ENCODE measurements at places on chromosomes 12 and 14. TPM values are rescaled to one million over a fixed set of nuclear protein-coding genes. Genes with fewer than 3 reads are reported as not detected.

Gene B4GALNT3
- 0.34 TPM for polyA plus RNA-seq

Gene CRACR2A
- polyA plus RNA-seq = 0.12 TPM

Gene KRT77
- polyA plus RNA-seq = not detected

Gene FAM186B
- polyA plus RNA-seq = 0.16 TPM

DNA sequence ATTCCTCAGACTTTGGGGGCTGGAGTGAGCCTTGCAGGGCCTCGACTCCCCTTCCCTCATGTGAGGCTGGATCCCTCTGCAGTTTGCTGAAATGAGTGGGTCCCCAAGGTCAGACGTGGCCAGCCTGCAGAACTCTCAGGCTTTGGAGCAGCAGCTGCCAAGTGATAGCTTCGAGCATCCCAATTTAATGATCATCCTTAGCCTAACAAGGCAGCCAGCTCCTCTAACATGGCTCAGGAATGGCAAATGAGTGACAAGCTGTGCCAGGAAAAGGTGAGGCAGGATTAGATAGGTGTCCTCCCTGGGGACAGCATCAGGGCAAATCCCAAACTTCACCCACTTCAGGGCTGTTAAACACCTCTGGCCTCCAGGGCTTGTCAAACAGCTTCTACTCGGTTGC is 130.7 kb upstream of the PWP1 start:
- DNase-seq = no peak

- DNase-seq = peak; percentile 83
Observed at GRCh38 chr12:124655698-124656516, 88.5 kb upstream of the NCOR2 start.

GRCh38 chr14:20418501-20418909 is 5.2 kb upstream of the TEP1 start:
- DNase-seq = no peak

DNA sequence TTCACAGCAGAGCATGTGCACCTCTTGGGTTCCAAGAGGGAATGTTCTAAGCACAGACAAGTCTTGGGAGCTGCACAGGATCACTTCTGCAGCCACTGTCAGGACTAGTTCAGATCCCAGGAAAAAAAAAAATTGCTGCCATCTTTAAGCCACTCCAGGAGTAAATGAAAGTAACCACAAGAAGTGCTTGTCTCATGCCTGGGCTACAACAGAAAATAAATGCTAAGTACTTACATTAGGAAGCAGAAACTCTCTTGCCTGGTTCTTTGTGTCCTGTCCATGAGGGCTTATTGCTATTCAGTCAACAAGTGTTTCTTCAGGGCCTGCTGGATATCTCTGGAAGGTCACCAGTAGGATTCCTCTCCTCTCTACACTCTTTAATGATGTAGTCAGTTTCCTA is 176.1 kb downstream of the KTN1 start:
- DNase-seq = no peak

DNA sequence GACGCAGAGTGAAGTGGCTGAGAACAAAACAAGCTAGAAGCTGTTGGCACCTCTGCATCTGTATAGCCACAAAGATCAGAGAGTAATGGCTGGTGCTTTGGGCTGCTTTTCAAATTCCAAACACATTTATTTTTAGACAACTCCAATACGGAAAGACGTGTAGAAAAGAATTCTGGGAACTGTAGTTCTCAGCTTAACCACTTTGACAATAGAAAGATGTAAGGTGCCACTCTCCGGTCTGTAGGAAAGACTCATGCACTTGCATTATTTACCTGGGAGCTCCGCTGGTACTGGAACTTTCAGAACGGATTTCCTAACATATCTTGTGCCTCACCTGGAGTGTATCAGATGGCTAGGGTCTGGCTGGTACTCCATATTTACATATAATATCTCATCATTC is 1.8 kb upstream of the OR4K2 start:
- no peak for DNase-seq

DNA sequence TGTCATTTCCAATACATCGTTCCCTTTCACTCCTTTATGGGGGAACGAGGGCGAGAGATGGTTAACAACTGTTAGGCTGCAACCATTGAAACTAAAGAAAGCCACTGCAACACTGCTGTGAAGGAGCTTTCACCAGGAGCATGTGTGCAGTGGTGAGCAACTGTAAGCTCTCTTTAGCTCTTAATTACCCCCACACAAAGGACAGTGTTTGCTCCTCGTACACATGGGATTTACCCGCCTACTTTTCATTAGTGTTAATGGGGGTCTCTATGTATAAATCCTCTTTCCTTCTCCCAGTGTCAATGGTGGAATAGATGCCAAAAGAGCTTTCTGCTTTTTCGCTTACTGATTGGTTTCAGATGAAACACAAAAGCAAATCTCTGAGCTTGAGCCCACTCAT is 343.1 kb downstream of the FLRT2 start:
- no peak for DNase-seq

DNA sequence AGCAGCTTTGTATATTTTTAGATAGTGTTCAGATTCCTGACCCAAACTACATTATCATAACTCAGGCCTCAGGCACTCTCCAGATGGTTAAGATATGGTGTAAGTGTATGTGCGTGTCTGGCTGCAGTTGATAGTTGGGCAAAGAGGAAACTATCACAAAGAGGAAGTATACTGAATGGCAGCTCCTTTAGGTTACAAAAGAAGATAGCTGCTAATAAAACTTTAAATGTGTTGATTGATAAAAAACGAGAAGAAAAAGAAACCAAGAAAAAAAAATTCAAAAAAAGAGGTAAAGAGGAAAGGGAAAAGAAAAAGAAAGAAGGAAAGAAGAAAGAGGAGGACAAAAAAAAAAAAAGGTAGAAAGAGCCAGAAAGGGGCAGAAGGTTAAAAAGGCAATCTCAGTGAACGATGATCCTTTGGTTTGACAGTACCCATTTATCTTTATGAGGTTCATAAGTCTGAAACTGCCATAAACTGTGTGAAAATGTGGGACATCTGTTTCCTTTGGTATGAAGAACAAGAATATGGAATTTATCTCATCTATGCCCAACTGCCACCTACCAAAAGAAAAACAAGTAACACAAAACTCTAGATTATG is 42.2 kb downstream of the TAOK3 start:
- DNase-seq = peak; percentile 63

DNA sequence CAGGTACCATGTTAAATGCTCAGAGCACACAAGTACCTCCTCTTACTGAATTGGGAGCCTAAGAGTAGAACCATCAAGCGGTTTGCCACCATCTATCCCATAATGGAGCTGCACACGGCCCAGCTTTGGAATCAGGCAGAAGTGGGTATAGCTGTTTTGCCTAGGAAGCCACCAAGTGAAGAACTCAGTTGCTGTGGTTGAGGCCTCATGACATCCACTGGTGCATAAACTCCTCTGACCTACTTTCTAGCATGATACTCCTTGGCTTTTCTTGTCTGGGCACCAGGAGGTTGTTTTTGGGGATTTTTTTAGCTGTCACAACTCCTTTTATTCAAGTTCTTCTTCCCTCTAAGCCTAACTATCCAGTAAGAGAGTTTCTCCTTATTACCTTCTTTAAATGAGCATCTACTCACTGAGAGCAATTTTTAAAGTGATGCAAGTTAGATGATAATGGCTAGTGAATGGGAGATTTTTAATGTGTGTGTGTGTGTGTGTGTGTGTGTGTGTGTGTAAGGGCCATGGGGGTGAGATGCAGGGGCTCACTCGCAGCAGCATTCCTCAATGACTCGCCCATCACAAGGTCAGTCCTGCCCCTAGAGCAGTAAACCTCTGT is 20.9 kb upstream of the KRAS start:
- DNase-seq = no peak

GRCh38 chr12:72053604-72054003 is 115.0 kb downstream of the TPH2 start:
- DNase-seq = no peak

- DNase-seq = no peak
Observed at GRCh38 chr14:53850714-53851296, 105.8 kb downstream of the BMP4 start.

GRCh38 chr12:92786045-92786444 is 83.3 kb downstream of the PLEKHG7 start:
- no peak for DNase-seq

DNA sequence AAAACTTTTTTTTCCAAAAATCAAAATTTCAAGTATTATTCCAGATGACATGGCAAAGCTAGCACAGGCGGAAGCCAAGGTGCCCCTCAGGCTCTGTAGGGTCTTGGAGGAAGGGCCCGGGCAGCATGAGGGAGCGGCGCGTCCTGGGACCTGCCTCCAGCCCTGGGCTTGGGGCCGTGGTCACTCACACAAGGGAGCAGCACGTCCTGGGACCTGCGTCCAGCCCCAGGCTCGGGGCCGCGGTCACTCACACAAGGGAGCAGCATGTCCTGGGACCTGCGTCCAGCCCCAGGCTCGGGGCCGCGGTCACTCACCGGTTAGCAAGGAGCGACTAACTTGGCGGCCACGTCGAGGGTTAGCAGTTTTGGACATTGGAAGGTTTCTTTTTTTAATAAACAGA is 11.9 kb upstream of the GOLGA3 start:
- DNase-seq = no peak

DNA sequence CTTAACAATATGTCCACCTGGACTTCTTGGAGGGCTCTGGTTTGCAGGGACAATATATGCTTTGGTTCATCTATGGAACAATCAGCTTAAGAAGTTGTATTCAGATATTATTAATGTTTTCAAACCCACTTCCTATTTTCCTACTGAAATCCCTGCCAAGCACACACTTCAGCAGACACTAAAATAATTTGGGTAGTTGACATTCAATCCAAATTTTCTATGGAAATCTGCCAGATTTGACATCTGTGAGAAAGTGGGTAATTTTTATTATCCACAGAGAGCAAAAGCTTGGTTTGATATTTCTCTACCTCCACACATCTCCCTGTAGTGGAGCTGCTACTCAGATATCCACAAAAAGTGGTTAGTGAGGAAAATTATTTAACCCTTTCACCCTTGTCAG is 378.8 kb upstream of the SOX5 start:
- no peak for DNase-seq

- no peak for DNase-seq
Observed at GRCh38 chr12:50162230-50162629, 4.9 kb downstream of the CERS5 start.

- DNase-seq = no peak
Observed at GRCh38 chr12:109258607-109259544, 50.2 kb downstream of the FOXN4 start.

DNA sequence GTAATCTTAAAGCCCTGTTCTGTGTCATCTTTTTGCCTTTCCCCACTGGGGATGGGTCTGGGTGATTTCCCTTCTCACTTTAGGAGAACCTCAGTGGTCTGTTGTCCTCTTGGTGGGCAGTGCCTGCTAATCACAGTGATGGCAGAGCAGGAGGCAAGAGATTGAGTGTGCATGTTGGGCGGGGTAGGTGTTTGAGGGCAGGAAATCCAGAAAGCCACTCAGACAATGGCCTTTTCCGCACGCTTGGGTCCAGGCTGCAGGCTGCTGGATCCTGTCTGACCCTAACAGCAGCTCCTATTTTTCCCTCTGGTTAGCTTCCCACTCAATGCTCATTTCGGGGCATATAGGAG is 13.7 kb upstream of the ITGA5 start:
- no peak for DNase-seq

- no peak for DNase-seq
Observed at GRCh38 chr12:96495841-96496545, 6.6 kb downstream of the CFAP54 start.

DNA sequence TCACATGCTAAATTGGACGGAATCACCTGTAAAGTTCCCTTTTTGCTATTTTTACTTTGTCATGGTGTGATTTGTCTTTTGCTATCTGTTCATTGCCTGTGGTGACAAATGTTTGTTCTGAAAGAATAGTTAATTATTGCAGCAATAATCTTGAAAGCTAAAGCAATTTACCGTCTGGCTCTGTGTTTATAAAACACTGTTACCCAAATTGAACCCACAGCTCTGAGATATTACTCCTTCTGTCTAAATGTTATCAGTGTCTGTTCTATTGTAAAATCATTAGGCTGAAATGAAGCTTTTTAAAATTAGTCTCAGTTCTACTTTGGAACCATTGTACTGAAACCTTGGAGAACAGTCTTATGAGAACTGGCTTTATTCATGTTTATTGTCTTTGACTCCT is 42.5 kb downstream of the TMX1 start:
- DNase-seq = no peak

DNA sequence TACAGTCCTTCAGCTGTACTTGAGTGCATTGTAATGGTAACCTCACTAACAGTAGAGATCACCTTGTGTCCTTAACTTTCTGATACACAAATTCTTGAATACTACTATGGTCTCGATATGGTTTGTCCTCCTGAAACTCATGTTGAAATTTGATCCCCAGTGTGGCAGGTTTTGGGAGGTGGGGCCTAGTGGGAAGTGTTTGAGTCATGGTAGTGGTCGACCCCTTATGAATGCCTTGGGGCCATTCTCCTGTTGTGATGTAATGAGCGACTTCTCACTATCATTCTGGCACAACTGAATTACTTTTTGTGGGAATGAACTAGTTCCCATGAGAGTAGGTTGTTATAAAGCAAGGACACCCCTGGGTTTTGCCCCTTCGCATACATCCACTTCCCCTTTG is 52.3 kb downstream of the IPO8 start:
- no peak for DNase-seq

- DNase-seq = no peak
Observed at GRCh38 chr12:113270709-113271009, 49.4 kb downstream of the TPCN1 start.

GRCh38 chr12:67088401-67089118 is 180.6 kb upstream of the CAND1 start:
- DNase-seq = no peak

- DNase-seq = no peak
Observed at GRCh38 chr14:71246539-71246938, 339.3 kb downstream of the PCNX1 start.

DNA sequence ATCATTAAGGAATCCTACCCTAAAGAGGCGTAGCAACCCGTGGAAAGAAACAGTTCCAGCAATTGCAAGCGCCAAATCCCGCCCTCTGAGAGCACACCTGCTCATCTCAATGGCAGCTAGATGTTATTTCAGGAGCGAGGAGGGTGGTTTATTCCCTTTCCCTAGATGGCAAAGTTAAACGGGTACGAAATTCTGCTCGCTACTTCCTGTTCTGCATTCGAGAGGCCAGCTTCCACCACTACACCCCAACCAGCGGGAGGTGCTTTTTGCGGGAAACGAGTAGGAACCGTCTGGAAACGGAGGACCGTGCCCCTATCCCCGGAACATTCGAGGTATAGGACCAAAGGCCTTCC is 536 bp downstream of the VPS29 start:
- DNase-seq = peak; percentile 62

GRCh38 chr12:5292651-5293050 is 139.3 kb upstream of the NTF3 start:
- no peak for DNase-seq

Data from SK-N-SH (cell line).